ENCODE measurements at places on chromosomes 16 and 17.

GRCh38 chr16:27233731-27234130 is 30.4 kb downstream of the KDM8 start:
- DNase-seq, result no peak

DNA sequence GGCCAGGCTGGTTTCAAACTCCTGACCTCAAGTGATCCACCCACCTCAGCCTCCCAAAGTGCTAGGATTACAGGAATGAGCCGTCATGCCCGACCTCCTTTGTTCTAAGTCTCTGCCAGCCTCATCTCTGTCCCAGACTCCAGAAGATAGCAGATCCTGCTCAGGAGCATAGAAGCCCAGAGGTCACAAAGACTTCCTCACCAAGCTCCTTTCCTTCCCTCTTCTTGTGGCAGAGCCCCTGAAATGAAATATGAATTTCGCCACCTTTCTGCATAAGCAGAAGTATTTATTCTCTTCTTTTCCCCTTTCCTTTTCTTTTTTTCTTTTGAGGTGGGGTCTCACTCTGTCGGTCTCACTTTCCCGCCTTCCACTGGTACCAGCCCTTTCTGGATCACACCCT is 11.5 kb upstream of the PIPOX start:
- no peak for DNase-seq

- DNase-seq, result no peak
Measured at GRCh38 chr17:36928471-36929345, 8.6 kb upstream of the LHX1 start.

DNA sequence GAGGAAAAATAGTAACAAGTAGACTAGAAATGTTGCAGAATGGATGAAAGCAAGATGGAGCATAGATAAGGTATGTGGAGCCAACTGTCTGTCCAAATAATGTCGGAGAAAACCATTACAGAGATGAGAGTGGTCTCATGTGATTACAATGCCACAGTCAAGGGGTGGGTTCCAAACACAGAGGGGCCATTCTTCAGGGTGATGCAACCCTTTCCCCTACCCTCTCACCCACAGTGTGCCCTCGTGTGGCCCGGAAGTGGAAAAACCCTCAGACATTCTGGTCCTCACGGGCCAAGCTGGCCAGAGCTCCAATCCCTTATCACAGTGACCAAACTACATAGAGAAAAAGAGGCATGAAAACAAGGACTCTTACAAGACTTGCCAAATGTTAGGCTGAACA is 17.7 kb upstream of the HS3ST3A1 start:
- no peak for DNase-seq

DNA sequence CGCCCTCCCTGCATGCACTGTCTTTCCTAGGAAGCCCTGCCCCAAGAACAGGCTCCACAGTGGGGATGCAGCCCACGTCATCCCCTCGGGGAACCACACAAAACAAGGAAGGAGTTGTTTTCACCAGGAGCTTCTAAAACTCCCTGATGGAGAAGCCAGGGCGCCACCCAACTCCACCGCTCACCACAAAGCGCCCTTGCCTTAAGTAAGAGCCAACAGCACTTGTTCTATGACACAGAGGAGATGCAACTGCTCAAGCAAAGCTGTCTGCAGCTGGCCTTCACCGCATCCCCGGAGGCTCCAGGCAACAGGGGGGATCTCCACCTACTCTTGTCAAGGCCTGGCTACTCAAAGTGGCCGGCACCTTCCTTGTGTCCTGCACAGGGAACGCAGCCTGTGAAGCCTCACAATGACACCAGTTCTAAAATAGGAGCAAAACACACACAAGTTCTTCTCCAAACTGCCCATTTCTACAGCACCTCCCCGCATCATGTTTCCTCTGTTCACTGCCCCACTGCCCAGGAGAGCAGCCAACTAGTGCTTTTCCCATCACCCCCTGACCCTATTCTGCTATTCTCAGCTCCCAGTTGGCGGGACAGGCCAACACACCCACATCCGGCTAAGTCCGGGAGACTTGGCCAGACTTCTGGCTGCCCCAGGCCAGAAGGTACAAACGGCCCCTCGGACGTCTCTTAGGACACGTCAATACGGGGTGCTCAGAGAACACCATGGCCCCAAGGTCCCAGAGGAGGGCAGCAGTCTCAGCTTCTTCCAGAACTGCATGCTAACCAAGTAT is 24.2 kb downstream of the MPG start:
- DNase-seq, result no peak

- peak; percentile 63 for DNase-seq
Measured at GRCh38 chr16:30381291-30382041, 895 bp downstream of the SEPTIN1 start.

DNA sequence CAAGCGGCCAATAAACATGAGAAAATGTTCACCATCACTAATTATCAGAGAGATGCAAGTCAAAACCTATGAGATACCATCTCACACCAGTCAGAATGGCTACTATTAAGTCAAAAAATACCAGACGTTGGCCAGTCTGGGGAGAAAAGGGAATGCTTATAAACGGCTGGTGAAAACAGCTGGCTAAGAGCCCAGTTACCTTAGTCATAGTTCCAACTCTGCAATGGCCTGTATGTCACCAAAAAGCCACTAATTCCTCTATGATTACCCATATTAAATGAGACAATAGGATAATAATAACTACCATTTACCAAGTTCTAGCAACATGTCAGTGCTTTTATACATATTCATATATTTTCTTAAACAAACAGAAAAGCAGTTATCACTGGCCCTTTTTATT is 42.9 kb upstream of the CDRT4 start:
- DNase-seq, result no peak

DNA sequence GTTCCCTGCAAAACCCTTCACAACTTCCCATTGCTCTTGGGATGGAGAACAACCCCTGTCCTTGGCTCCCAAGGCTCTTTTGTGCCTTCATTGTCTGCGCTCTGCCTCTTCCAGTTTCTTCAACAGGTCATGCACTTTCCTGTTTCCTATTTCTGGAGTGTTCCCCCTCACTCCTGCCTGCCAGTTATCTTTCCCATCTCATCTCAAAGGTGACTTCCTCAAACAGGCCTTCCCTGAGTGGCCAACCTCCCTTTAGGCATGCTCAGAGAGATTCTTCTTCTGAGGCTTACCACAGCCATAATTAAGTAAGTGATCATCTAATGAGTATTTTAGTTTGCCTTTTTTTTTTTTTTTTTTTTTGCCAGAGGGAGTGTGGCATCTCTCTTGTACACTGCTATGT is 2.9 kb upstream of the CYLD start:
- DNase-seq, result no peak

GRCh38 chr16:81841722-81842121 is 62.6 kb downstream of the PLCG2 start:
- DNase-seq, result peak; percentile 47

DNA sequence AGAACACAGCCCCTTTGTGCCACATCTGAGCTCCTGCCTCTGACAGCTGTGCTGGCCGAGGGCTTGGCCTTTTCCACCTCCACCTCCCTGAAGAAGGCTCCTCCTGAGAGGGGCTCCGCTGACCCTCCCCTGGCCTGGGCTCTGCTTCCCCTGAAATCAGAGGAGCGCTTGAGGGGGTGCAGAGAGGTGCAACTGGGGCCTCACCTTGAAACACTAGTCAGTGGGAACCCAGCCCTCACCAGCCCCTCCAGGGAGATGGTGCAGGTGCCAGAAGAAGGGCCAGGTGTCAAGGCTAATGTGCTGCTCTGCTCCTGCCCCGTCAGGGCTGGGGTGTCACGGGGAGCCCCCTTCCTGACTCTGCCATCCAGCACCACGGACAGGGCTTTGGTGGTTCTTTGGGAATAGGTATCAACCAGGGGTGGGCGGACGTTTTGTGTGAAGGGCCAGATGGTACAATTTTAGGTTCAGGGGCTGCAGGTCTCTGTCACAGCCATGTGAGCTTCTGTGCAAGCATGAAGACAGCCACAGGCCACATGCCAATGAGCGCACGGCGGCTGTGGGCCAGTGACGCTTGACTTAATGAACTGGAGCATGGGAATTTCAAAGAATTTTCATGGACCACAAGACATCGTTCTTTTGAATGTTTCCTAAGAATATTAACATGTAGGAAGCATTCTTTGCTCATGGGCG is 2.1 kb upstream of the ZG16B start:
- no peak for DNase-seq

DNA sequence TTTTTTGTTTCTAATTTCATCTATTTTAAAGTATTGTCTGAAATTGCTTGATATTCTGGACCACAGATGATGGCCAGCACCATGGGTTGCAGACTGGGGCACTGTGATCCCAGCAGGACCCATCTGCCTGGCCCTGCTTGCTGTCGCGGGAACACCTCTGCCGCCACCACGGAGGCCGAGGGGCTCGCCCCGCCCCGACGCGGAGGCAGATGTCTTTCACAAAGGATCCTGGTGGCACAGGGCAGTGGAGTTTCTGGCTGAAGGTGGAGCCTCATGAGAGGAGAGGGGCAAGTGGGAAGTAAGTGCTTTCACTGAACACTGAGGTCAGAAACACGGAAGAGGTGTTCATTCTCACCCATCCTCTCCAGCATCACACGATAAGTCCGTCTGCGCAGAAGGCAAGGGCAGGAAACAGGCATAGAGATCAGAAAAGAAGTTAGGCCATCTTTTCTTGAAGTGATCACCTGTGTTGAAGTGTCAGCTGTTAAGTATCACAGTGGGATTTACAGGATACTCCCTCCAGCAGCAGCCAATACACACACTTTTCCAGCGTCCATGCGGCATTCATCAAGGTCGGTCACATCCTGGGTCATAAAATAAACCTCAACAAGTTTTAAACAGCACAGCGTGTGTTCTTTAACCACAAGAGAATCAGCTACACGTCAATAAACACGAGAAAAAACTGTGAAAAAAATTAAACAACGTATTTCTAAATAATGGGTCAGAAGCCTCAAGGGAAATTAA is 194.5 kb downstream of the RPTOR start:
- peak; percentile 46 for DNase-seq

DNA sequence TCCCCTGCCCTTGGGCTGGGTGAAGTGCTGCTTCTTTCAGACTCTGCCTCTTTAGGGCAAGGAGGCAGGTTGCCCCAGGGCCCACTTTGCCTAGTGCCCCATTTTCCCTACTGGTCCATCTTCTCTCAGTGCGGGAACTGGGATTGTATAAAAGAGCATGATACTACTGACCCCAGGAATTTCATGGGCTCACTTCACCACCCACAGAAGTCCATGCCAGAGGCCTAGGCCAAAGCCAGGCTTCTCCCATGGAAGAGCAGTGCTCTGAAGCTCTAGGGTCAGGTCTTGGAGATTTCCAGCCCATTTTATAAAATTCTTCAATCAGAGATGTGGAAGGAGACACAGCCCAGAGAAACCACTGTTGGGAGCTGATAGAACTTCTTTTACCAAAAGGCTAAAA is 5.7 kb downstream of the CACNG1 start:
- DNase-seq, result no peak

All from activated CD8-positive, alpha-beta T cell treated with anti-CD3 and anti-CD28 coated beads, Interleukin-2, amount 10 ng/mL, durations not matched to agents 7 days and 5 days (primary cell).